ENCODE measurements at places on chromosomes 12 and 14. TPM values are rescaled to one million over a fixed set of nuclear protein-coding genes. Genes with fewer than 3 reads are reported as not detected.

- H3K27ac ChIP-seq, result no peak within 1 kb of the TSS
- H3K27me3 ChIP-seq, result peaks cover 5% of the 10 kb centered on the region
- no peak for DNase-seq
- H3K36me3 ChIP-seq, result peaks cover 1% of the 10 kb centered on the region
Measured at GRCh38 chr14:93346926-93347721, at the start of gene COX8C. TSS of gene COX8C (plus strand) at chr14:93347182. CDS start at chr14:93347269, 87 bp downstream.

DNA sequence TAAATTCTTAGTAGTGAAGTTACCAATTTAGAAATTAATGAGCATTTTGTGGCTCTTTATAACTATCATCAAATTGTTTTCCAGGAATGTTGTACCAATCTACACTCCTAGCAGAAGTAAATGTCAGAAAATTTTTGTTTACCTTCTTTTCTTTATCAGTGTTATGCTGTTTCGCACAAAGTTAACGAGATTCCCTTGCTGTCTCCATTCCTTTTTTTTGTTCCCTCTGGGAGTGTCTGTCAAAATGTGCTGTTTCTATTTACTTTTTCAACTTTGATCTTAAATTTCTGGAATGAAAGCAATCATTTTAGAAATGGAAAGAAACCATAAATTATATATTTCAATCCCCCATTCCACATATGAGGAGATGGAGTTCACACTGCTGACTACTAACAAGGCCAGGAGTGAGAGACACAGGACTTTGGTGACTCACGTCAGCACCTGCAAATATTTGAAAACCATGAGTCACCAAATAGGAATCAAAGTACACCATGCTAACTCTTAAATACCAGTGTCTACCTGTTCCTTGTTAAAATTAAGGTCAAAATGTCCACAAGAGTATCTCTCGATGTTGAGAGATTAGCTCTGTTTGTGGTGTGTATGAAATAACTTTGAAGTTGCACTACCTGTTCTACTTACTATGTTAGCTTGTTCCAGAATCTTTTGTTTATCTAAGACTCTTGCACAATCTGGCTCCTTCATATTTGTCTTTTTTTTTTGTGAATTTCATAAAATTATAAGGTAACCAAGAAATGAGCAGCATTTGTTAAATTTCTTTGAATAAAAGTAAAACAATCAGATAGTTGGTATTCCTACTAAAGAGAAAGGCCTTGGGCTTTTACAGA lies 106.0 kb downstream of the RMST start:
- no peaks in the 10 kb centered on the region for H3K27me3 ChIP-seq
- no peaks in the 10 kb centered on the region for H3K4me1 ChIP-seq
- H3K36me3 ChIP-seq, result no peaks in the 10 kb centered on the region
- no peak overlapping the region for H3K4me3 ChIP-seq

DNA sequence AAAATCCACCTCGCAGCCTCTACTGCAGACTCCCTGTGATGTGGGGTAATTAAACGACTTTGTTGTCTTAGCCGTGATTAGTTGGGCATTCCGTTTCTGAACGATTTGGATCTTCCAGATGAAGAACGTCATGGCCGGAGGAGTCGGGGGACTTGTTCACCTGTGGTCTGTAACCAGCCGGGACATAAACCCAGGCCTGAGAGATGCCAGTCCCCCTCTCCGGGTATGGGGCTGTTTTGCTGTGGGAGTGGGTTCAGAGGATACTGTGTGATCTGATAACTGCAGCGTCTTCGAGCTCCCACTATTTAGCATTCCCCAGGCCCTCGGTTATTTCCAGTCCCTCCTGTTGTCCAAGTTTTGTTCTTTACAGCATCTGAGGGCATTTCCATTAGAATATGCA lies 96.1 kb downstream of the PIWIL1 start:
- H3K4me3 ChIP-seq, result no peak overlapping the region
- DNase-seq, result no peak
- no peaks in the 10 kb centered on the region for H3K36me3 ChIP-seq

DNA sequence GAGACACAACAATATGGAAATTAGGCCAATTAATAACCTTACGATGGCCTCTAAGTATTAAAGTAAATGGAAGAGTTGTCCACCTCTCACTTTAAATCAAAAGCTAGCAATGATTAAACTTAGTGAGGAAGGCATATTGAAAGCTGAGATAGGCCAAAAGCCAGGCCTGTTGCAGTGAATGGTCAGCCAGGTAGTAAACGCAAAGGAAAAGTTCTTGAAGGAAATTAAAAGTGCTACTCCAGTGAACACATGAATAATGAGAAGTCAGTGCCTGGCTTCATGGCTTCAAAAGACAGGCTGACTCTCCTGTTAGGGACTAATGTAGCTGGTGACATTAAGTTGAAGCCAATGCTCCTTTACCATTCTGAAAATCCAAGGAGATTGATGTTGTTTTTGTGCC lies 135.3 kb downstream of the NDUFA12 start:
- H3K4me3 ChIP-seq, result no peak overlapping the region
- no peaks in the 10 kb centered on the region for H3K4me1 ChIP-seq
- H3K27ac ChIP-seq, result no peak overlapping the region
- H3K36me3 ChIP-seq, result no peaks in the 10 kb centered on the region
- H3K27me3 ChIP-seq, result peaks cover 36% of the 10 kb centered on the region

RNASE3 gene
- total RNA-seq, result not detected

DNA sequence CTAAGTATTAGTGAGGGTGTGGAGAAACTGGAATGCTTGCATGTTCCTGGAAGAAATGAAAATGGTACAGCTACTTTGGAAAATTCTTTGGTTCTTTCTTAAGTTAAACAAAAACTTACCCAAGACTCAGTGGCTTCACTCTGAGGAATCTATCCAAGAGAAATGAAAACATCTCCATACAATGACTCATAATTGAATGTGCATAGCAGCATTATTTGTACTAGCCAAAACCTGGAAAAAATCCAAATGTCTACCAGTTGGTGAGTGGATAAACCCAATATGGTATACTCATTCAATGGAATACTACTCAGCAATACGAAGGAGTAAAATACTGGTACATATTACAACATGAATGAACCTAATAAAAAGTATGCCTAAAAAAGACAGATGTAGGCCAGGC lies 18.0 kb upstream of the CRACR2A start:
- no peaks in the 10 kb centered on the region for H3K27me3 ChIP-seq
- no peak for DNase-seq
- peaks cover 1% of the 10 kb centered on the region for H3K36me3 ChIP-seq
- peaks cover 11% of the 10 kb centered on the region for H3K4me1 ChIP-seq
- H3K4me3 ChIP-seq, result no peak overlapping the region
- H3K27ac ChIP-seq, result no peak overlapping the region

DNA sequence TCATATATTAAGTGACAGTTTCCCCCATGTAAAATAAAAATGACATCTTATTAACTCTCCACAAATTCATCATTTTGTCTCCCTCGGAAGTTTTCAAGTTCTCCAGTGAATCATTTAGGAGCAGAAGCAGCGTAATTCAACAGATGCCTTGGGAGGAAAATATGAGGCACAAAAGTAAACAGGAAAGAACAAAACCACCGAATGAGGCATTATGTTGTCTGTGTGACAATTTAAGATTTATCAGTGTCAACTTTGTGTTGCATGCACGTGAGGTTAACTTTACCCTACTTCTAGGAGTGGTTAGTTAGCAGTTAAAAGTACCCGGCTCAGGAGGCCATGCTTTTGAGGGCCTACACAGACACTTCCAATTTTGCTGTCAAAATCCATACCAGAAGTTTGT lies 258.6 kb downstream of the IPO8 start:
- no peaks in the 10 kb centered on the region for H3K27me3 ChIP-seq
- no peaks in the 10 kb centered on the region for H3K4me1 ChIP-seq
- H3K36me3 ChIP-seq, result no peaks in the 10 kb centered on the region
- no peak for DNase-seq
- no peak overlapping the region for H3K4me3 ChIP-seq
- H3K27ac ChIP-seq, result no peak overlapping the region

DNA sequence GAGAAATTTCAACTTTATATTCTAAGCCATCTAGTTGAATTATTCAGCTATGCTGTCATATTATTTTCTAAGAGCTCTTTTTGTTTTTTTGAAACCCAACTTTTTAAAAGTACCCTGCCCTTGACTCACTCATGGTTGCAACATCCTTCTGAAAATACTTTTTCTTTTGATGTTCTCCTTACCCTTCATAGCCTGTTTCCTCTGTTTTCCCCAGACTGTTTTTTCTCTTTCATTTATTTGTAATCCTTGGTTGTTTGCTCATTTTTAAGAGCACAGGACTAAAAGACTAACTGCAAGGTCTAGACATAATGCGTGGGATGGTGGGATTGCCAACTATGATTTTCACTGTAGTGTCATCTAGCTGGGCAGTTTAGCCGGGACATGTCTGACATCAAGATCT lies 21.2 kb upstream of the CDKL1 start:
- H3K36me3 ChIP-seq, result peaks cover 15% of the 10 kb centered on the region
- no peak overlapping the region for H3K4me3 ChIP-seq
- no peaks in the 10 kb centered on the region for H3K27me3 ChIP-seq
- no peak for DNase-seq

All from activated T-helper 1 cell treated with anti-CD3 and anti-CD28 coated beads, Interleukin-12 subunit alpha, Interleukin-12 subunit beta, Interleukin-2, Interleukin-4 antibody, amounts not matched to agents 30 ng/mL and 10 ng/mL and 1 ng/mL, durations not matched to agents 14 hours and 24 hours and 36 hours (primary cell).